ENCODE measurements at places on chromosomes 1 and 21. TPM values are rescaled to one million over a fixed set of nuclear protein-coding genes. Genes with fewer than 3 reads are reported as not detected.

DNASE2B gene
- not detected for total RNA-seq

ZNF683 gene
- not detected for total RNA-seq

GCSAML gene
- 2.2 TPM for total RNA-seq

ADAMTSL4 gene
- 1.6 TPM for total RNA-seq

GUCA2B gene
- not detected for total RNA-seq

TACSTD2 gene
- total RNA-seq = not detected

FCRL3 gene
- 3.4 TPM for total RNA-seq

FNDC10 gene
- total RNA-seq = 3.3 TPM

PCSK9 gene
- total RNA-seq = not detected

IL12RB2 gene
- 2.1 TPM for total RNA-seq

ACTN2 gene
- not detected for total RNA-seq

HLX gene
- total RNA-seq = 0.94 TPM

TMPRSS3 gene
- 2.8 TPM for total RNA-seq

CFAP74 gene
- total RNA-seq = not detected

COL16A1 gene
- not detected for total RNA-seq

TOMM40L gene
- 5.4 TPM for total RNA-seq

SPTA1 gene
- total RNA-seq = not detected

Data from T-helper 17 cell (primary cell).